ENCODE measurements at places on chromosomes 7 and 10.

- no peak for DNase-seq
These were observed 2.5 kb downstream of the ACTR3B start for GRCh38 chr7:152762056-152762455.

DNA sequence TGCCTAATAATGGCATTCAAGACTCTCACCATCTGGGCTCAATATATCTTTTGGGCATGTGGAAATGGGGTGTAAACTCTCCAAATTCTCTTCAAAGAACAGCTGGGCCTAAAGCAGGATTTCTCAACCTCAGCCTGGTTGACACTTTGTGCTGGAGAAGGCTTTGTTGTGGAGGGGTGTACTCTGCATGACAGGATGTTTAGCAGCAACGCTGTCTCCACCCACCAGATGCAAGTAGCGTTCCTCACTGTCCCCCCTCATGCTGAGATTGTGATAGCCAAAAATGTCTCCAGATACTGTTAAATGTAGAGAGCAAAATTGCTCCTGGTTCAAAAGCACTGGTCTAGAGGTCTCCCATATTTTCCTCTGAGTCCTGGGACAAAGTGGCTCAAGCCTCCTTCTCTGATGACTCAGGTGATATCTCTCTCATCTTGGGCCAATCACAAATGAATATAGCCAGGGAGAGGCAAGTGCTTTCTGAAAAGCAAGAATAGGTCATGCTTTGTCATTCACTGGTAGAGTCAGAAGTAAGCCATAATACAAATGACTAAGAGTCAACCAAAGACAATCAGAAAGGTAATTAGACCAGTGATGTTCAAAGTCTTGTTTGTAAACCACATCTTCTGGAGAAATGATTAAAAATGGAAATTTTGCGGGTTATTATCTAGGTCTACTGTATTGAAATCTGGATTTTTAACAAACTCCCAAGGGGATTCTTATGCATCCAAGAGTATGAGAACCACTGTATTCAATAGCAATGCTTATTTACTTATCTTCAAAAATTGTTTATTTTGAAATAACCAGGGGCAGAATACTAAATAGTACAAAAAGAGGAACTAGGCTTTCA, 330.8 kb downstream of the PTEN start:
- DNase-seq, result no peak

DNA sequence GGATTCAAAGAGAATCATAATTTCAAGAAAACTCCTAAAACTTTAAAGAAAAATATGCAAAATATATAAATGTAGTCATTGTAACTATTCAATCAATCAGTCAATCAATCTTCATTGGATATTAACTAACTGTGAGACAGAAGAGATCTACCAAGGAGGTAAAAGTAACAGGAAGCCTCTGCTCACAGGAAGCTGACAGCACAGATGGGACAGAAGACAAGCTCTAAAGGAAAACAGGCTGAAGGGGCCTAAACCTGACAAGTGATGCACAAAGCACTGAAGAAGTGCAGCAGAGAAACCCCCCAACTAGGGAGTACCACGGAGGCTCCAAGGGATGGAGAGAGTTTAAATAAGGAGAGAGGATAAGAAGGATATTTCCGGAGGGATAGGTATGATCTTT, 173.0 kb downstream of the SKAP2 start:
- no peak for DNase-seq

GRCh38 chr10:36188080-36188453, 546.0 kb upstream of the FZD8 start:
- peak; percentile 75 for DNase-seq

GRCh38 chr7:38831259-38831996, 77.6 kb downstream of the VPS41 start:
- DNase-seq, result no peak

DNA sequence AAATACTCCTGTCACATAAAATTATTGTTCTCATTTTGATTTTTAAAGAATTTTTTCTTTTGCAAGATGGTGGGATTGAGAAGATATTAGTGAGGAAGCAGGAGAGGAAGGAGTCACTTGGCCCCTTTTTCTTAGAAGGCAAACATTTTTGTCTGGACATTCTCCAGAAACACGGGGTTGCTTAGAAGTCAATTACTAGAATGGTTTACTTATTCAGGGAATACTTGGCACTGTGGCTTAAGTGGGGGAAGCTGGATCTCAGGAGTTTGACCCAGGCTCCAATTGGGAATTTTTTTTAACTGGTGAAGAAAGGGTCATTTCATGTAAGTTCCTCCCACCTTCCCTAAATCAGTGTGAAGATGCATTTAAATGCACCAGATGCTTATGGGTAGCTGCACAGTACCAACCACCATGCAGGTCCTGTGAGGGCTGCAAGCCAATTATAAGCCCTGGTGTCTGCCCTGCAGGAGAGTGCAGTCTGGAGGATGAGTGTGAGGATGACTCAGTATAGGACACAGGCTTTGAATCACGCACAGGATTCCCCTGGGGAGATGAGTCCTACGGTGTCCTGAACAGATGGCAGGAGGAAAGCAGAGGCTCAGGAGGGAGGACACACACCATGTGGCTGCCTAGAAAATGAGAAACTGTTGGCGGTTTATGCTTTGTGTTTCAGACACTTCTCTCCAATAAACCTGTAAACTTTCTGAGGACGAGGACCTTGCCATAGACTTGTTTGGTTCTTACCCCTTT, 299.1 kb downstream of the PLXNA4 start:
- no peak for DNase-seq

- no peak for DNase-seq
These were observed 3.5 kb upstream of the SCRN1 start for GRCh38 chr7:29993140-29993539.

GRCh38 chr7:76057813-76058145, 9.9 kb downstream of the MDH2 start:
- no peak for DNase-seq

GRCh38 chr7:75968012-75968411, 26.4 kb downstream of the TMEM120A start:
- no peak for DNase-seq

DNA sequence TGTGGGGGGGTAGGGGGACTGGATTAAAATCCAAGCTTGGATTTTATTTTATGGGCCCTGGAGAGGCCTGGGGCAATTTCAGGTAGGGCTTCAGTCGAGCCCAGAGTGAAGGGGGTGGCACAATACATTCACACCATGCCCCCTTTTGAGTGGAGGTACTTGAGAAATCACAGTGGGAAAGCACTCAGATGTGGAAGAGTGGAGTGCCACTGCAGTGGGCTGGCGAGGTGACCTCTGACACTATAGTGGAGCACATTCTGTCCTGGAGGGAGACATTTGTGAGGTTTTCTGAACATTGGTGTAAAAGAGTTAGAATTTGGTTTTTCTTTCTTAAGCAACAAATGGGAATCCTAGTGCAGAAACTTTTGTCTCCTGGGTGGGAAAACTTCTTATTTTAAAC, 143.2 kb downstream of the WNT2 start:
- DNase-seq, result no peak

DNA sequence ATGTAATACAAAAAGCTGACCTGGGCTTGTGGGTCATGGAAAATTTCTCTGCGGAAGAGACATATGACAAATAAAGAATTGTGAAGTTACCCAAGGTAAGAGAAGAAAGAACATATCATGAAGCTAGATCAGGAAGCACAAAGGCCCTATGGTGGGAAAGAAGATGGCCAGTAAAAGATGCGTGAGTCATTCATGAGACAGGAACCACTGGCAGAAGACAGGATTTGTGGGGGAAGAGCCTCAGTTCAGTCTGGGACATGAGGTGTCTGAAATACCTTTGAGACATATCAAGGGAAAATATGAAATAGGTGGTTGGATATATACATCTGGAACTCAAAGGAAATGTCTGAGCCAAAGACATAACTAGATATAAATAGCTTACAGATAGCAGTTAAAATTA, 27.7 kb upstream of the AMPH start:
- no peak for DNase-seq

GRCh38 chr10:3197348-3198003, 24.9 kb upstream of the PITRM1 start:
- peak; percentile 87 for DNase-seq

DNA sequence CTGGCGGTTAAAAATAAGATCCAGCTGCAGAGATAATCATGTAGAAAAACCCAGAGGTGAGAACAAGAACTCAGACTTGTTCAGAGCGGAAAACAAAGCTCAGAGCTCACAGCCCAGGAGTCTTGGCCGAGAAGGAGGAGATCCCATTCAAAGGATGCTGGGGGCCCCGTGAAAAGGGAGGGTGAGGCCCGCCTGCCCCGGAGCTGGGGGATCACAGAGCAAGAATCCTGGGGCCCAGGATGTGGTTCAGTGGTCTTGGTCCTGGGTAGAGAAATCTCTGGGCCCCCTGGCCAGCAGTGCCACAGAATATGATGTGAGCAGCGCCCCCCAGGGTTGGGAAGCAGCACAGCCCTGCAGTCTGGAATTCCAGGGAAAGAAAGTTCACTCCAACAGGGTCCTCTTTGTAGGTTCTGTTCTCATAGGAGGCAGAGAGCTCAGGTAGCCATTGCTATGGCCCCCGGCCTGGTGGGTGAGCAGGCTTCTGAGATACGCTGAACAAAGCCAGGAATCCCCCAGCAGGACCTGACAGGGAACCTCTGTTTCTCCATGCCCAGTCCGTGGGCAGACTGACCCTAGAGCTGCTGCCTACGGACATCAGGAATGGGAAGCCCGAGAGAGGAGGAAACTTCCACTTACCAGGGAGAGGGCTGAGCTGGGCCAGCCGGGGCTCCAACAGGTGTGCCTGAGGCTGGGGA, 77.7 kb upstream of the GNA12 start:
- DNase-seq, result peak; percentile 56

GRCh38 chr10:57917019-57917418, 350.7 kb downstream of the IPMK start:
- no peak for DNase-seq

DNA sequence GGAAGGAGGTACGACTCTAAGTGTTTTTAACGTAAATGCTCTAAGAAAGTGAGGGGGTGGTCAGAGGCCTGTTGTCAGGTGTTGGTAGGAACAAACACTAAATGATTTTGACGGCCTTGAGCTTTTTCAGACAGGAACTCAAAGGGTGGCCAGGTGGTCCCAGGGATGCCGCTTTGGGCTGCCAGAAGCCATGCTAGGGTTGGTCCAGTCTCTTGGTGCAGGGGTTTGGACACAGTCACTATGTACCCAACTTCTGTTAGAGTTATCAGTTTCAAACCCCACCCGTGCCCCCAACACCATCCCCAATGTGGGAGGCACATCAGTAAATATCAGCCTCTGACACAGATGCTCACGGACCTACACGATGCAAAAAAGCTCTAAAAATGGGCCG, 9.3 kb downstream of the ATP6V0E2 start:
- no peak for DNase-seq

- no peak for DNase-seq
These were observed 60.6 kb downstream of the INSIG1 start for GRCh38 chr7:155358066-155358947.

GRCh38 chr7:128164061-128164954, 76.8 kb upstream of the LEP start:
- peak; percentile 55 for DNase-seq

- no peak for DNase-seq
These were observed 1601.9 kb downstream of the REEP3 start for GRCh38 chr10:65123120-65123519.

GRCh38 chr7:28329661-28330363, 82.5 kb upstream of the CREB5 start:
- no peak for DNase-seq

- no peak for DNase-seq
These were observed 80.3 kb upstream of the SKAP2 start for GRCh38 chr7:26944501-26945358.

GRCh38 chr7:126040114-126041045, 1110.8 kb upstream of the POT1 start:
- DNase-seq, result peak; percentile 52

DNA sequence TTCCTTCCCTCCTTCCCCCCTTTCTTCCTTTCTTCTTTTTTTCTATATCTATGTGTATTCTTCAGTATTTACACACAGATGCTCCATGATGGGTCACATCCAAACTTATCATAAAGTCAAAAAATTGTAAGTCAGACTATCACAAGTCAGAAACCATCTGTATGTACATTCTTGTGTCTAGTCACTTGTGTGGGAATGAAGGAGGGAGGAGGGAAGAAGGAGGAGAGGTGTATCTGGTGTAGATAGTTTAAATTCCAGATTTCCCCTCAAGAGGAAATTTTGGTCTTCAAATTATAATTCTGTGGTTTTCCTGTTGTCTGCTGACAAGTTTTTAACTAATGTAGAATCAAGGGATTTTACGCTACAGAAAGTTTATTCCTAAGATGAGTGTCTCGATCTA, 287.2 kb downstream of the ETV1 start:
- no peak for DNase-seq

GRCh38 chr7:135856356-135857144, 107.9 kb upstream of the FAM180A start:
- no peak for DNase-seq

- DNase-seq, result no peak
These were observed 205.0 kb downstream of the SORCS1 start for GRCh38 chr10:106959521-106959920.

DNA sequence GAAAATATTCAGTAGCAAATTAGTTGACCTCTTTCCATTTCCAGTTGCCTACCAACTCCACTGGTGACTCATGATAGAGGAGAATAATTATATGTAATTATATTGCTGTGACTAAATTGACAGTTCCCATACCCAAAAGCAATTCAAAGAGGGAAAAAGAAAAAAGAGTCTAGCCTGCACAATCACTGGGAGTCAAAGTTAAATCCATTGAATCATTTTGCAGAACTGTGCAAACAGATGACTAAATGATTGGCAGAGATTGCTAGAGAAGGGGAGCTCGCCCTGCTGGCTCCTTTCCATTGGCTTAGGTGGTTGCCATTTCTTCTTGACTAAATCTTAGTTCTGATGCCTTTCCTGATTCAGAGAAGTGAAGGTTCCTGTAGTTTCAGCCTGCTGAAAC, 1228.6 kb upstream of the SORCS1 start:
- no peak for DNase-seq

All from H9 (cell line).